Effector CD4-positive, alpha-beta T cell (primary cell): ENCODE measurements at places on chromosomes 1 and 21.

DNA sequence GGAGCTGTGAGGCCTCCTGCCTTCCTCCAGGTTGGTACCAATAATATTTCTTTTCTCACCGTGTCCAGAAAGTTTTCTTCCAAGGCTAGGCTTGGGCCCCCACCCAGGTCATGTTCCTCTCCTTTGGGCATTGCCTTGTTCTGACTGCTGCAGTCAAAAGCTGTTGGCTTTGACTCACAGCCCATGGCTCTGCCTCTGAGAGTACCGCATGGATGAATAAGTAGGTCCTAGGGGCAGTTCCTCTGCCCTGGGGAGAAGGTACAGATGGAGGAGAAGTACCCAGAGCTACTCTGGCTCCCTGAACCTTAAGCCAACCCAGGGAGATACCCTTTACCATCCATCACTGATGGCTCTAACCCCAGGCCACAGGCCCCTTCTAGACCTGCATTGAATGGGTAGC lies 115.0 kb downstream of the NAV1 start:
- DNase-seq, result no peak

- peak; percentile 25 for DNase-seq
Measured at GRCh38 chr1:171644805-171645483, 7.5 kb downstream of the MYOC start.

DNA sequence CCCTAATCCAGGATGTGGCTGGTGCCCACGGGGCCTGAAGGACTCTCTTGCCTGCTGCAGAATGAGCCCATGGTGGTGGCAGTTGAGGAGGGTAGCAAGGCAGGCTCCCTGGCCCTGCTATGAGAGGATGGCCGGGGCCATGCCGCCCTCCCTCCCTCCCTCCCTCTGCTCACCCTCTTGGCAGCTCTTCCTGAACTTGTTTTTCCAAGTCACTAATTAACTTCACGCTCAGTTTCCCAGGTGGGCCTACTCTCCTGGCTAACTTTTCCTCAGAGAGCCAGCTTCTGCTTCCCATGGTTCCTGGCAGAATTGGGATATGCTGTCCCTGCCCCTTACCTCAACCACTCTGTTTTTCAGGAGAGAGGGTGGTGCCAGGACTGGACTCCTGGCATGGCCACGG lies 10.2 kb downstream of the KCNC4 start:
- no peak for DNase-seq

GRCh38 chr1:75796376-75797272 lies at the start of gene MSH4:
Gene MSH4 (plus strand): TSS chr1:75796882. CDS start chr1:75796986, 104 bp downstream.
- no peak for DNase-seq

DNA sequence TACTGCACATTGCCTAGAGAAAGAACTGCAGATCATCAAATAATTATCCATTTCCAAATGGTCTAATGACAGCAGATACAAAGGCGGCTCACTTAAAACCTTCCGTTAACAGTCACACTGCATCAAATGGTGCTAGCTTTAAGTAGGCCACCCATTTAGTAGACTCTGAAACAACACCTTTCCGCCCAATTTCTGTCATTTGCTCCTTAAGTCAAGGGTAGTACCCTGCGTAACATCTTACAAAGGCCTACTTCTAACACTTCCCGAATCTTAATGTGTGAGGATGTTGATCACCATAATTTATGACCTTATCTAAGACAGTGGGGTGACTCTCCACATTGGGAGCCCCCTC lies 692 bp upstream of the RALGPS2 start:
- no peak for DNase-seq

DNA sequence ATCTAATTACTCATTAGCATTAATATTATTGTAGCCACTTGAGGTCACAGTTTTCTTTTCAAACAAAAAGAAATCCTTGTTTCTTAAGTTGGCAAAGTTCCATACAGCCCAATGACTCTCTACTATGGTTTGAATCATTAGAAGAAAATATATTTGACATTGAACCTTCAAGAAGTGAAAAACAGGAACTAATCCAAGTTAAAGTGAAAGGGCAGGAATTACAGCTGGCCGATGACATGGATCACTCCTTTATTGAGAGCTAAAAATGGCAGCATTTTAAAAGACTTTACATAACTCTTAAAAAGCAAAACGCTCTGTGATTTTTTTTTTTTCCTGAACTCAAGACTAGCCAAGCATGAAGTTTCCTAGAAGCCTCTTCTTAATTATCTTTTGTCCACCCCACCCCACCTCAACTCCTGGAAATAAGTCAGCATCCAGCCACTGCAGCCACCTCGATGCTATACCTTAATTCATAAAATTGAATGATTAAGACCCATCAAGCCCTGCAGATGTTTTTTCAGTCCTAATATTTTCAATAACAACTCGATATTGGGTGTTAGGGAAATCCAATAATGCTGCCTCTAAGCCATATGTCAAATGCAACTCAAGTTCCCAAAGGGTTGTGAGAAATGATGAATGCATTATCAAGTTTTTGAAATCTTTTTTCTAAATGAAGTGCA lies 323.1 kb downstream of the HHIPL2 start:
- DNase-seq, result no peak

- no peak for DNase-seq
Measured at GRCh38 chr1:125065092-125065820, 3880.5 kb downstream of the SRGAP2C start.

- no peak for DNase-seq
Measured at GRCh38 chr1:175520186-175520585, 223.2 kb downstream of the TNR start.

DNA sequence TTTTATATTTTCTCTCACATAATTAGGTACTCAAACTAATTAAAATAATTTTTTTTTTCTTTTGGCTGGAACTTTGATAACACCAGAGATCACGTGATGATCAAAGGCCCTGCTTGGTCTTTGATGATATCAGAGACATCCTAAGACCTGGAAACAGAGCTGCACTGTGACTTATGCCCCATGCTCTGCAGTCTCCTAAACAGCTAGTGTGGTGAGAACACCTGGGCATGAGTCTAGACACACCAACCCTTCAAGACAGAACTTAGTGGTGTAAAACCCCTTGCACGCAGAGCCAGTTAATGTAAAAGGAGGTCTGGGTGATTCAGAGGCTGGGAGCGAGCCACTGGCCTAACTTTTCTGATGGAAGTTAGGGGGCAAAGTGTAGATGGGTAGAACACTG lies 70.3 kb downstream of the OMA1 start:
- DNase-seq, result no peak

DNA sequence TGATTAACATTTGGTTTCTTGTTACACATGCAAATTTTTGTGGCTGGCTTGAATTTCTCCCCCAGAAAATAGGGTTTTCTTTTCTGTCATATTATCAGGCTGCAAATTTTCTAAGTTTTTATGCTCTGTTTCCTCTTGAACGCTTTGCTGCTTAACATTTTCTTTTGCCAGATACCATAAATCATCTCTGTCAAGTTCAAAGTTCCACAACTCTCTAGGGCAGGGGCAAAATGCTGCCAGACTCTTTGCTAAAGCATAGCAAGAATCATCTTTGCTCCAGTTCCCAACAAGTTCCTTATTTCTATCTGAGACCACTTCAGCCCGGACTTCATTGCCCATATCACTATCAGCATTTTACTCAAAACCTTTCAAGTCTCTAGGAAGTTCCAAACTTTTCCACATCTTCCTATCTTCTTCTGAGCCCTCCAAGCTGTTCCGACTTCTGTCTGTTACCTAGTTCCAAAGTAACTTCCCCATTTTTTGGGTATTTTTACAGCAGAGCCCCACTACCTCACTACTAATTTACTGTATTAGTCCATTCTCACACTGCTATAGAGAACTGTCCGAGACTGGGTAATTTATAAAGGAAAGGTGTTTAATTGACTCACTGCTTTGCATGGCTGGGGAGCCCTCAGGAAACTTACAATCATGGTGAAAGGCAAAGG lies 486.9 kb upstream of the NCAM2 start:
- DNase-seq, result no peak

GRCh38 chr1:173253046-173253445 lies 45.9 kb upstream of the TNFSF4 start:
- no peak for DNase-seq

DNA sequence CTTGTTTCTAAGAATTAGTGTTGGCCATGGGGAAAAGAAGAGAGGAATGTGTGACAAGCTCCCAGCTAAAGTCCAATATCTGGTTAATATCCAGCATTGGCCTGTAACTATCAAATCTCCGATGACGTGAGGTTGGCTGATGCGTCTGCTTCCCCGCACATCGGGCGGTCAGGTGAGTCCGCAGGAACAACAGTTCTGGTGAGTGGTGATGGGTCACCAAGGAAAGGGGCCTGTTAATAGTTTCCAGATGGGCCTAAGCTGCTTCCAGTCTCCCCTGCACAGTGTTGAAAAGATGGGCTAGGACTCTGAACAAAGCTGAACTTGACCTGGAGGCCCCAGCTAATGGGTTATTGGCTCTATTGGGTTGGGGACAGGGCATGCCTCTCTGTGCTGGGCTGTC lies 193.1 kb upstream of the EDN2 start:
- DNase-seq, result no peak

DNA sequence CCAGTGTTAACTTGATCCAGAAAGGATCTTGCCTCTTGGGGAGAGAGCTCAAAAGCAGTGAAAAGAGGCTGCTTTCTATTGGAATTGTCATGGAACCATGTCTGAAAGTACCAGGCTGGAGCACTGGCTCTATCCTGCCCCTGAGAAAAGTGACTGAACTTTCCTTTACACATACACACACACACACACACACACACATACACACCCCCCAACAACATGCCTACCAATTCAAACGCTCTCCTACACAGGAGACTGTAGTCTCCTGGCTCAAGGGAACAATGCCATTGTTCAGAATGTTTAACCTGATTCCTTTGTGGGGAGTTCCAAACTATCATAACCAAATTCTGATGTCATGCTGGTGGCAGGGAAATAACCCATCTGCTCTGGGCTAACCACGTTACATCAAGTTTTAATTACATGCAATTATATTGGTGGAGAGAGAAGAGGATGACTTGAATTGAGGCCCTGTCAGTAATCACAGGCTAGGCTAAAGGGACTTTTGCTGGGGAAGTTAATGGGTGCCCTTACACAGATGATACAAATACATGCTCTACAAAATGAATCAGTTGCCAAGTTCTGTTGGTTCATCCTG lies 52.3 kb upstream of the DUSP10 start:
- DNase-seq, result no peak

- no peak for DNase-seq
Measured at GRCh38 chr1:61085983-61086644, 3.8 kb downstream of the NFIA start.

GRCh38 chr21:20760221-20760620 lies 238.0 kb upstream of the NCAM2 start:
- DNase-seq, result no peak

GRCh38 chr1:36669262-36669661 lies 186.5 kb upstream of the CSF3R start:
- DNase-seq, result no peak

DNA sequence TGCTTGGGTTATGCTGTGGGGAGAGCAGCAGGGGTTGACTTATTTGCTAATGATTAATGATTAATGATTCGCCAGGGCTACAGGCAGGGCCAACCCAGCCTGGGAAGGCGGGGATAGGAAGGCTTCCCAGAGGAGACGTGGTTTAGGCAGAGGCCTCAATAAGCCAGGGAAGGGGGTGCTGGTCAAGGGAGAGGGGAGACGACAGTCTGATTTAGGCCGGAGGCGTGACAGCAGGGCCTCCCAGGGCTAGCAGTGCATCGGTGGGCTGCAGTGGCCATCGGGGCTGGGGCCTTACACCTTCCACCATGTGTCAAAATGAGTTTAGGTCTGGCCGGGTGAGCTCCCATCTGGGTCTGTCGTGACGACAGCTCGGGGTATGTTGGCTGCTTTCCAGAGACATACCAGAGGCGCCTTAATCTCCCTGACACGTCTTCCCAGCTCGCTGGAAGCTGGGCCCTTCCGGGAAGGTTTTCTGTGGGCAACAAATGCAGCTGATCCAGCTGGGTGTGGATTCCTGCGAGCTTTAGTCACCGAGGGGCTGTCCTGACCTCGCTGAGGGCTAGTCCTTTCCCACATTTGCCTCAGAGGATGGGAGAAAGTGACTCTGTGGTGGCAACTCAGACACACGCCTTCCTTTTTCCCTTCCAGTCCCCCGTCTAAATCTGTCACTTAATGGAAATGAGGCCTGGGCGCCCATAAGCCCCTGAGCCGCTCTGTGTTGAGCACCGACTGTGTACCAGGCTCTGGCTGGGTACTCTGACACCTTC lies 3.7 kb upstream of the SLC1A7 start:
- DNase-seq, result no peak

GRCh38 chr1:205416322-205416721 lies 5.5 kb downstream of the LEMD1 start:
- DNase-seq, result no peak

GRCh38 chr21:33840771-33841170 lies 74.8 kb downstream of the ATP5PO start:
- no peak for DNase-seq

DNA sequence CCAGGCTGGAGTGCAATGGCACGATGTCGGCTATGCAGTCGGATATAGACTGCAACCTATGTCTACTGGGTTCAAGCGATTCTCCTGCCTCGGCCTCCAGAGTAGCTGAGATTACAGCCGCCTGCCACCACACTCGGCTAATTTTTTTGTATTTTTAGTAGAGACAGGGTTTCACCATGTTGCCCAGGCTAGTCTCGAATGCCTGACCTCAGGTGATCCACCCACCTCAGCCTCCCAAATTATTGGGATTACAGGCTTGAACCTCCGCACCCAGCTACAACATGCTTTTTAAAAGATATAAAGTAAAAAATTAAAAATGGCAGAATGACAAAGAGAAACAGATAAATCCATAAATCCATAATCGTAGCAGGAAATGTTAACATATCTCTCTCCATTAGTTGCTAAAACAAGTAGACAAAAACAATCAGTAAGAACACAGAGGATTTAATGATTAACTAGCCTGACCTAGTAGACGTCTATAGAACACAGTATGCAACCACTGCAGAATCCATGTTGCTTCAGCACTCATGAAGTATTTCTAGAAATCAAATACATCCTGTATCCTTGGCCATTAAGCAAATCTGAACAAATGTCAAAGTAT lies 59.9 kb upstream of the SPOCD1 start:
- DNase-seq, result no peak

DNA sequence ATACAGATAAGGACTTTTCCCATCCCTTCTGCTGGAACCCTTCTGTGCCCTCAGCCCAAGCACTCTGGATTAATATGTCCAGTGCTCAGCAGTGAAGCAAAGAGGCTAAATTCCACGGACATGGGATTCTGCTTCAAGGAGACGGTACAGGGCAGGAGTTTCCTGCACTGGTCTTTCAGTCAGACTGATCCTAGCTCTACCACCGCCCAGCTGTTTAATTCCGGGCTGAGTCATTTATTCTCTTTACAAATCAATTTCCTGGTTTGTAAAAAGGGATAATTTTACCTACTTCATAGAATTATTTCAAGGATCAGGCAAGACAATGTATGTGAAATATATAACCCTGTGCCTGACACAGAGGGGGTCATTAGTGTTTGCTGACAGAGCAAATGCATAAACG lies 41.6 kb upstream of the NRDC start:
- DNase-seq, result no peak

DNA sequence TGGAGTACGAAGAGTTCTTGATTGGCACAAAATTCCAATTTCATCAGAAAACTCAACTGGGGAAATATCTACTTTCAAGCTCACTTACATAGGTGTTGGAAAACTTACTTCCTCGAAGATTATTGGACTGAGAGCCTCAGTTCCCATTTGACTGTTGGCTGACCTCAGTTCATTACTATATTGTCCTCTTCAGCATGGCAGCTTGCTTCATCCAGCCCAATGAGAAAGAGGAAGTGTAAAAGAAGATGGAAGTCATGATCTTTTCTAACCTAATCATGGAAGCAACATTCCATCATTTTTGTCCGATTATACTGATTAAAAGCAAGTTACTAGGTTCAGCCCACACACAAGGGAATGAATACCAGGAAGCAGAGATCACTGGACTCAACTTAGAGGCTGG lies 49.4 kb downstream of the HSD3B1 start:
- no peak for DNase-seq

GRCh38 chr1:1732381-1732780 lies 8.2 kb upstream of the CDK11A start:
- DNase-seq, result no peak
